Mammary epithelial cell (primary cell): ENCODE measurements at places on chromosomes 12 and 14.

- DNase-seq: no peak
Observed at GRCh38 chr12:127223731-127224130, 1043.2 kb upstream of the TMEM132C start.

DNA sequence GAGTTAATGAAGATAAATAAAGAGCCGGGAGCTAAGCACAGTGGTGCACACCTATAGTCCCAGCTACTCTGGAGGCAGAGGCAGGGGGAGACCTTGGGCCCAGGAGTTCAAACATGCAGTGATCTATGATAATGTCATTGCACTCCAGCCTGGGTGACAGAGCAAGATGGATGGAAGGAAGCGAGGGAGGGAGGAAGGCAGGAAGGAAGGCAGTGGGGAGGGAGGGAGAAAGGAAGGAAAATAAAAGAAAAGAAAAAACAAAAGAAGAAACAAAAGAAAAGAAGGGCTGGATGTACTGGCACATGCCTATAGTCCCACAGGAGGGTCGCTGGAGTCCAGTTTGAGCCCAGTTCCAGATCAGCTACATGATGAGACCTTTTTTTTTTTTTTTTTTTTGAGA, 19.0 kb upstream of the SP7 start:
- DNase-seq: no peak

DNA sequence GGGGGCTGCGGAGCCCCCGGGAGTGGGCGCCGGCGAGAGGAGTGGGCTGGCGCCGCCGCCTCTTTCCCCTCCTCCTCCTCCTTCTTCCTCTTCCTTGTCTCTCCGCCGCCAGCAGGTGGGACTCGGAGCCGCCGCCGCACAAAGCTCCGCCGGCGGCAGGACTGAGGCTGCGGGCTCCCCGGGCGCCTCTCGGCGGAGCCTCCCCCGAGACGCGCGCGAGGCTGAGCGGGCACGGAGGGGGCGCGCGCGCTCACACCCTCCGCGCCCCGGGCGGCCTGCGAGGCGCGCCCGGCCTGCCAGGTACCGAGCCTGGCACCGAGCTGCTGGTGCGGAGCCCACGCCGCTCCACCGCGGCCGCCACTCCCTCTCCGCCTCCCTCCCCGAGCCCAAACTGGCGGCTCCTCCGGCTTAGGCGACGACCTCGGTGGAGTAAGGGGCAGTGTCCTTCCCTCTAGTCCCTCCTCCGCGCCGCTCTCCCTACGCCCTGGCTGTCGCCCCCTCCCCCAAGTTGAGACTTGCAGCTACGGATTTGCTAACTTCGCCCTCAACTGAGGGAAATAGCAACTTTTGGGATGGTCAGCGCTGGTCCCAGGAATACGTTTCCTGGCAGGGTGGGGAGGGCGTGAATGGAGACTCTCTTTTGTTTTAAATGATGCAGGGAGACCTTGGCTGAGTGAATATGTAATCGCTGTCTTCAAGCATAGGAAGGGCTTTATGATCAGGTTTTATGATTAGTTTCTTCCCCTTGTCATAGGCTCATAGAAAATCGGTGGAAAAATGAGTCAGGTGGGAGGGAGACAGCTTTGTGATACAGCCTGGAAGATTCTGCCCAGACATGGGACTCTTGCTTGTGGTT, 199.5 kb upstream of the CAND1 start:
- peak; percentile 47 for DNase-seq

GRCh38 chr14:69711477-69711876, 55.5 kb upstream of the SRSF5 start:
- no peak for DNase-seq

- peak; percentile 8 for DNase-seq
Observed at GRCh38 chr14:21999402-21999801, 325.8 kb upstream of the OR4E1 start.

DNA sequence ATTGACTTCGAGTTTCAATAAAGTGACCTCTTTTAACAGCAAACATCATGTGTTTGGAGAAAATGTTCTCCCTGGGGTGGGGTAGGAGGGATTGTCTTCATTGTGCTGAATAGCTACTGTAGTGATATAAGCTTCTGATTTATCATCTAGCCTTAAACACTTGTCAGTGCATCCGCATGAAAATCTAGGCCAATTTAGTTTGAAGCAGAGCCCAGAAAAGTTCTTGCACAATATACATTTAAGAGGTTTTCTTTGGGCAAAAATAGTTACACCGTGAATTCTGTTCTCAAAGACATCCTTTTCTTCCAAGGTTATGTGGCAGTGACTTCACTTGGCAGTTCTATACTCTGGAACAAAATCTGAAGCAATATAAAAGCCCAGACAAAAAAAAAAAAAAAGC, 136.0 kb upstream of the IFNG-AS1 start:
- no peak for DNase-seq

DNA sequence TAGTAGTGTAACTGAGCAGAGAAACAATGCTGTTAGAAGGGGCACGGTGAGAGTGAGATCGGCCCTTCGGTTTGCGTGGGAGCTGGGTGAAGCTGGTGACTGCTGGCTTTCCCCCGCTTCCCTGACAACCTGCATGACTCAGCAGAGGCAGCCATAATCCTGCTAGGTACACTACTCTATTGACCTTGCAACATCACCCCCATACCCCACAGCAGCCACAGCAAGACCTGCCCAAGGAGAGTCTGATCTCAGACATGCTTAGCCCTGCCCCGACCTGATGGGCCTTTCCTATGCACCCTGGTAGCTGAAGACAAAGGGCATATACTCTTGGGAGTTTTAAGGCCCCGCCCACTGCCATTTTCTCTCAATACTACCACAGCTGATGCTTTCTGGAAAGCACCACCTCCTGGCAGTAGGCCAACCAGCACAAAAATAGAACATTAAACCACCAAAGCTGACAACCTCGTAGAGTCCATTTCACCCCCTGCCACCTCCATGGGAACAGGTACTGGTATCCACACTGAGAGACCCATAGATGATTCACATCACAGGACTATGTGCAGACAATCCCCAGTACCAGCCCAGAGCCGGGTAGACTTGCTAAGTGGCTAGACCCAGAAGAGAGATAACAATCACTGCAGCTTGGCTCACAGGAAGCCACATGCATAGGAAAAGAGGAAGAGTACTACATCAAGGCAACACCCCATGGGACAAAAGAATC, 75.9 kb upstream of the RGS6 start:
- peak; percentile 15 for DNase-seq

DNA sequence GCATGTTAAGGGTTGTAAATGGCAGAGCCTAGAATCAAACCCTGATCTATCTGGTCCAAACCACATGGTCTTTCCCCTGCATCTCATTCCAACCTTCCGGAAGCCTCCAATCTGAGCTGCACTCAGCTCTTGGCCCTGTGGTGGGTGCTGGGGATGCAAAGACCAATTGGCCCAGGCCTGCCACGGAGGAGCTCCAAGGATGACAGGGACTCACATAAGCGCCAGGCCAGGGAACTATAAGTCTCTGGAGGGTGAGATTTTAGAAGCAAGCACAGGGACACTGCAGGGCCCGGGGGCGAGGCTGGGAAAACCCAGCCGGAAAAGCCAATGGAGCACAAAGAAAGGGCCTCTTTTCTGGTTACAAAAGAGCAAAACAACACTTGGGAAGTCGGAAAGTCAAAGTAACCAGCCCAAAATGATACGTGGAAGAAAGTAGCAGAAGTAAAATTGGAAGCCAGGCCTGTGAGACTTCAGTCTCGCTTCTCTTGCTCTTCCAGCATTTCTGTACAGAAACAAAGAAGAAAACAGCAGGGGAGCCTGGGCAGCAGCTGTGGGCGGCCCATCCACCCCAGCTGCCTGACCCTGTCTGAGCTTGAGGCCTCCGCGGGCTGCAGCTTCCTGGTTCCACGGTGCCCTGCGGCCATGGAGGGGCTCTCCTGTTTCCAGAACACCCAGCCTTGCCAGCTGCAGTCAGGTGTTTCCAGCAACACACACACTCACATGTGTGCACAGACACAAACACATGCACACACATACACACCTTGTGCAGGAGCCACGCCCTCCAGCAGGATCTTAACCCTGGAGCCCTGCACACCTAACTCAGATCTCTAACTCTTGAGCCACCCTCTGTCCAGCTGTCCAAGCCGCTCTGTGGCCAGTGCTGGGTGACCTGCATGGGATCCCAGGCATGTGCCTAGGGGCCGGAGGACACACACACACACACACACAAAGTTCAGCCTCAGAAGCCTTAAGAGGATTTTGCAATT, 178.2 kb downstream of the BCL11B start:
- DNase-seq: no peak

GRCh38 chr12:87086118-87086891, 830.1 kb upstream of the MGAT4C start:
- peak; percentile 56 for DNase-seq

- peak; percentile 3 for DNase-seq
Observed at GRCh38 chr14:104171895-104172294, 33.5 kb downstream of the KIF26A start.

DNA sequence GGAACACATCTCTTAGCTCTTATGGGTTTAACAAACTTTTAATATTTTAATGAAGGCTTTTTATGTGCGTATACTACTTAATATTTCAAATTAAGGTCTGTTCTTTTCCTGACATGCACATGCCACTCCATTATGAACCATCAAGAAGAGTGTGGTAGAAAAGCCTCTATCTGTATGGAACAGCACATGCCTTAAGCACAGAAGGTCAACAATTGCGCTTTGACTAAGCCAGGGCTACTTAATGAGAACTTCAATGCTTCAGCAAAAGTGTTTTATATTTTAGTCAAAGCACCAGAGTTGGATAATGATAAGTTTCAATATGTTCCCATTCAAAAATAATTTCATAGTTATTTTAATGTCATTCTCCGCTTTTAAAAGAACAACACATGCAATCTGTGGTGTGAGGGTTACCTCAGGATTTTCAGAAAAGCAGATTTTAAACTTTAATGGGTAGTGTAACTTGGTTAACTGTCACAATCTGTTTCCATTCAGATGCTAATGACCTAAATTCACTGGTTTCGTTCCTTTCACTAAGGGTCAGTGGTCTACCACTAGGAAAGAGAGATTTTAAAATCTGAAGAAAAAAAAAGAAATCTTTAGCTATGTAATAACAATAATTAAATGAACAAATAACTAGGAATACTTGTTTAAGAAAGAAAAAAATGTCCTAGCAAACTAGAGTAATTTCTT, 193.4 kb upstream of the NOVA1 start:
- DNase-seq: no peak

DNA sequence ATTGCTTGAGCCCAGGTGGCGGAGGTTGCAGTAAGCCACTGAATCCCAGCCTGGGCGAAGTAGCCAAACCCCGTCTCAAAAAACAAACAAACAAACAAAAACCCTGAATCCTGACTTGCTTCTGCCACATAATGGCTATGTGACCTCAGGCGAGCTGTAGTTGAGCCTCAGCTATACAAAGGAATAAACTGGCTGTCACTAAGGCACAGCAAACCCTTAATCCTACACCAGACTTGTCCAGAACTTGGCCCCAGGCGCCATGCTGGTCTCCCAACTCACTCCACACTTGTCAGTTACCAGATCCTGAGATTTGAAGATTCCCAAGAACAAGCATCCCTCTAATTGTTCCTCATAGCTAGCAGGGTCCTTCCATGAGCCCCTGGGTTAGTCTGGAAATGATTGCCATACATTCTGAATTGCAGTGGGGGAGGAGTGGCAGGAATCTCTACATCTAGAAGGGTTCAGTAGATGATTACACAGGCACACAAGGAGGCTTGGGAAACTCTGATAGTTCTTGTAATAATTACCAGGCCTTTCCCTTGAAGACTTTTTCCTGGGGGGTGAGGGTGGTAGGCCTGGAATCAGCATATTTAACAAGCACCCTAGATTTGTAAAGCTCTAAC, 9.9 kb downstream of the MAP3K12 start:
- no peak for DNase-seq
